ENCODE measurements at places on chromosomes 1 and 21.

DNA sequence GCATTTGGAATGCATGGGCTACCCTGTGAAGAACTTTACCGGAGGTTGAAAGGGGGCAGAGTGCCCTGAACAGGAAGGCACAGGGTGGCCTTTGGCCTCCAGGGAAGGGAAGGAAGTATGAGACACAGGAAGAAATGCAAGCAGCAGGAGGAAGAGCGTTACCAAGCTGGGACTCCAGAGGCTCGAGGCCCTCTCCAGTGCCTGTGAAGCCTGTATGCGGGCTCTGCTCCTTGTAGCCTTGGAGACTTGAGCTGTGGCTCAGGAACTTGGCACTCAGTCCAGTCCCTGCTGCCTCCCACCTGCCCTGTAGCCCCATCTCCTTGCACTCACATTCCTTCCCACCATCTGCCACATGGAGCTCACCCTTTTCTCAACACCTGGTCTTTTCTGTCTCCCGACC is 33.5 kb upstream of the RNF19B start:
- no peak for DNase-seq

GRCh38 chr21:25811186-25811585 is 76.4 kb downstream of the GABPA start:
- no peak for DNase-seq

GRCh38 chr1:182699393-182700350 is 15.3 kb upstream of the RGS8 start:
- no peak for DNase-seq

DNA sequence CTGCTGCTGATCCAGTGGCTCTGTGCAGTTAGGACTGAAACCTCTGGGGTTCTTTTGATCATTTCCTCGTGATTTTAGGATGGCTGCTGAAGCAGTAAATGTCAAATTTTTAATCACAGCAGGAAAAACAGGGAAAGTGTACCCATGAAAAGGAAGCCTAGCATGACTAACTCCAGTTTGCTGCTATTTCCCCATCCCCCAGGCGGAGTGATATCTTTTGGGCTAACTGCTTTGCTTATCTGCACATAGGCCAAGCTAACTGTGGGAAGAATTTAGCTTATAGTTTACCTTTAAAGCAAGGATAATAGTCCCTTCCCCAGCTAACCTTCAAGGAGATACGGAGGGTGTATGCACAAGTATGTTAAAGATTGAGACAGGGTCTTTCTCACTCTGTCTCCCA is 149.8 kb upstream of the TNR start:
- DNase-seq = no peak

DNA sequence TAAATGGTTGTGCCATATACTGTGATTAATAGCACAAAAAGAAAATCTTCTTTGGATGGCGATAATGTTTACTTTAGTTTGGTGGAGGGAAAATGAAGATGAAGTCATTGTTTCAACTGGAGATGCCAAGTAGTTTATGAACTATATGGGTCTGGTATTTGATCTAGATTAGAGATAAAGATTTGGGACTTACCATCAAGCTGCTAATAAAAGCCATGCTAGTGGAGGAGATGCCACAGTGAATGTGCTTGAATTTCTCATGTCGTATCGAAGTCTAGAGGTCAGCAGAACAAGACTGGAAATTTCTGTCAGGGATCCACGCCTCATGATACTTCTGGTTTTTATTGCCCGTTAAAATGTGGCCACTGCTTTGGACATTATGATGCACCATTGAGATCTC is 742.0 kb downstream of the NCAM2 start:
- no peak for DNase-seq

- DNase-seq = no peak
Observed at GRCh38 chr1:4315202-4315601, 339.2 kb upstream of the AJAP1 start.

GRCh38 chr1:207750631-207751305 is 1.1 kb upstream of the CD46 start:
- DNase-seq = no peak

GRCh38 chr21:41861987-41862386 is 17.2 kb downstream of the PRDM15 start:
- DNase-seq = no peak

- DNase-seq = no peak
Observed at GRCh38 chr21:25636727-25637126, 2.3 kb upstream of the JAM2 start.

GRCh38 chr1:161771161-161771560 is 5.0 kb downstream of the ATF6 start:
- no peak for DNase-seq

GRCh38 chr1:44881011-44881632 is 38.1 kb upstream of the PTCH2 start:
- no peak for DNase-seq

GRCh38 chr1:21510885-21511578 is 1.8 kb downstream of the ALPL start:
- DNase-seq = no peak

DNA sequence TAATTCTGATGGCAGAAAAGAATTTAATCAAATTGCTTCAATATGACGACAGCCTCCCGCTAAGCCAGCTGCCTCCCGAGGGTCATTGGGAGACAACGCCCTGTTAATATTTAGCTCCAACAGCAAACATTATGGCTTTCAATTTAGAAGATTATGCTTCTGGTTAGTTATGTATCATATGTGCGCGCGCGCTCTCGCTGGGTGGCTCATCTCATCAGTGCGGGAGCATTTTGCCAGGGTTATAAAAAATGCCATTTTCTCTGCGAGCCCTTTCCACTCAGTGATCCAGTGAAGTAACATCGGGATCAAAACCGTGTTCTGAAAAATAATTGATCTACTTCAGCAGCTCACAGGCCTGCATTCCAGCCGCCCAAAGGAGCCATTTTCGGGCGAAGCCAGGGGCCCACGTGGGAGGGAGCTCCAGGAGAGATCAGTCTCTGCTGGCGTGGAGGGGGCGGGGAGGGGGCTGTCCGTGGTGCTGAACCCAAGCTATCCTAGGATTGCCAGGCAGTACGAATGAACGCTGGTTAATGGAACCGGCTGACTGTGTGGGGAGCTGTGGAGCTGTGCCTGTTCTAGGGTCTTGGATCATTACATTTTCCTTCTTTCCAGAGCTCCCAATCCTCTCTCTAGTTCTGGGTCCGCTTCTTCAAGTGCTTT is 219.1 kb upstream of the ZC3H12A start:
- DNase-seq = no peak

DNA sequence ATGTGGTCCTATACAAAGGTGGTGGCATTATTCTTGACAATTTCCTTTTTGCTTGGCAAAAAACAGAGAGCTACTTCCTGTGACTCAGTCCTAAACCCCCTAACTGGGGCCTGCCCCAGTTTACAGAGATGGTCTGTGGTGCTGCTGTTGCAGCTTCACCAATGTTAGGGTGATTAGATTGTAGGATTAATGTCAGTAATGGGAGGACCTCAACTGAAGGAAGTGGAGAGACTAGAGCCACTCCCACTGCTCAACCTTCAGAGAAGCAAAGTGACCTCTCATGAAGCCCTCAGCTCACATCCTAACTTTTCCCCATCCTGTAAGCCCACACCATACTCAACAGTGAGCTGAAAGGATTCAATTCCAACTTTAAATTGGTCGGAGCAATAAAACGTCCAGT is 3.6 kb downstream of the S100A6 start:
- DNase-seq = no peak

DNA sequence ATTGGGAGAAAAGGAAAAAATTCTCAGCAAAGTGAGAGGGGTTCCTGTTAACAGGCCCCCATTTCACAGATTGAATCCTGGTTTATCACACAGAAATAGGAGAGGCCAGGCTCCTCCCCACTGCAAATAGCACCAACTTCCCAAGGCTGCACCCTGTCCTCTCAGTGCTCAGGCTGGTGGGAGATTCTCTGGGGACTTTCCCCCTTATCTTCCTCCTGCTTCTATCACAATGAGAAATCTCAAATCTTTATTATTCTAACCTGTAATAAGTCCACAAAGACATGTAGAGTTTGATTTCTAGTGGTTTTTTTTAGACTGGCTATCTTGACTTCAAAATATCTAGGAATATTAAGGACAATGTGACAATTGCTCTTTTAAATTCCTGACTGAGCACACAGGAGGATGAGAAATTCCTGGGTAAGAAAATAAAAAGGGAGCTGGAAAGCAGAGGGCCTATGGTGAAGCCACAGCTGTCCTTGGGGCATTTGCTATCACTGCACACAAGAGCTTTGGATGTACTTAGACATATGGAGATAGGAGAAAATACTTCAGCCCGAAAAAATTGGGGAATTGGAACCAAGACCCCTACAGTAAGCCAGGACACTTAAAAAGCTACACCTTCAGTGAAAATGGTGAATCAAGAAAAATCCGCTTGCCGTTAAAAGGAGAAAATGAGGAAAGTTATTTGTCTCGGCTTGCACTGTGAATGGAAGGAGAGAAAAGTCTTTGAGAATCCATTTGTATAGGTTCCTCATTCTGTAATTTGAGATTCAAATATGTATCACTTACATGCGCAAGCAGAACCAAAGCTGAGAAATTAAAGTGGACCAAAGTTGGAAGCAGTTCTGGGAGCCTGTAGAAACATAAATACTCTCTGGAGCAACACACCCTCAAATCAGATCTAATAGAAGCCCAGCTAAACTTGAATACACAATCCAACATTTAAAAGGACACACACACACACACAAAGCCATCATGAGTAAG is 65.9 kb upstream of the C1orf105 start:
- DNase-seq = no peak

DNA sequence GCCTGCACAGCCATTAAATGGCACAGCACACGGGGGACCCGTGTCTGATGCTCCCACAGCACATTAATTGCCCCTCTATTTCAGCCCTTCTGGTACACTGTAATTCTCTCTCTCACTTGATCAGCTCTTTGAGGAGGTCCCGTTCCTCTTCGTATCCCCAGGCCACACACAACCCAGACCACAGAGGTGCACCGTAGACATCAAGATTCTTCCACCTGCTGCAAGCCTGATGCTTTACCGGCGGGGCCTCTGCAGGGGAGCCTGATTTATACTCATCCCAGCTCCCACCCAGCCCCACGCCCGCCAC is 759 bp downstream of the SMYD3 start:
- DNase-seq = no peak

DNA sequence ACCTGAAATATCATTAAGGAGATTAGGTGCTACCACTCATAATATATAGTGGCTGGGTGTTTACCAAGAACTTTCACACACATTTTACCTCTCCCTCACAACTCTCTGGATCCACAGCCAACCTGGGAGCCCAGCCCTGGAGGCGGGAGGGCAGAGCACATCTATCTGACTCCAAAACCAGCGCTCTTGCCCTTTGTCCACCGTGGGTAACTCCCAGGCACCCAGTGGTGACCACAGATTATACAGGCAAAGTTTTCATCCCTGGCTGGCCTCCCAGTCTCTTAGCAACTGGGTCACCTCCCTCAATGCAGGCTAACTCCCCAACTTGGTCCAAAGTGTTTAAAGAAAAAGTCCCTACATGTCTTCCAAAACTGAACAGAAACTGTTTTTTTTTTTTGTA is 2.4 kb downstream of the PAQR7 start:
- no peak for DNase-seq

GRCh38 chr1:172641492-172641891 is 17.4 kb upstream of the FASLG start:
- no peak for DNase-seq

DNA sequence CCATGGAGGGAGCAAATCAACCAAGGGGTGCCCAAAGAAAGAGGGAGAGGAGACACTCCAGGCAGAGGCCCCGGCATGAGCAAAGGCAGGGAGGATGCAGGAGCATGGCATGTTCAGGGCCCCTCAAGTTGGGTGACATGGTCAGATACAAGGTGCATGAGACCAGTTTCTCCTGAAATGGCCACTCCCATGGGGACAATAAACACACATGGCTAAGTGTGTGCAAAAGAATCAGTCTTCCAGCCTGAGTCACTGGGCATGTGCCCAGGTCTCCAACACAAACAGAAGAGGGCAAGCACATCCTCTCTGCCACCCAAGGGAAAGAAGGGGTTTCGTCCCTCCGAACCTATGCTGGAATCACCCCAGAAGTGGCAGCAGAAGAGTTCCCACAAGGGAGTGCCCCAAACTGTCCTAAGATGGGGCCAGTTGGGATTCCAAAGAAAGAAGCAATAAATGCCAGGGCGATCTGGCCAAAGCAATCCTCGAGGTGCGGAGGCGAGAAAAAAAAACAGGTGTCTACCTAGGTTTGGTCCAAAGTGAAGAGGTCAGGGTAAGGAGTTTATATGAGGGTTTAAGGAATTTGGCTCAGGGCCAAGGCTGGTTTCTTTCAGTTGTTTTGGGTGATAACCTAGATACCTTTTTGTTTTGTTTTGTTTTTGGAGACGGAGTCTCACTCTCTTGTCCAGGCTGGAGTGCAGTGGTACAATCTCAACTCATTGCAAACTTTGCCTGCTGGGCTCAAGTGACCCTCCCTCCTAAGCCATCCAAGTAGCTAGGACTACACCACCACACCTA is 13.2 kb downstream of the CASP9 start:
- DNase-seq = no peak

DNA sequence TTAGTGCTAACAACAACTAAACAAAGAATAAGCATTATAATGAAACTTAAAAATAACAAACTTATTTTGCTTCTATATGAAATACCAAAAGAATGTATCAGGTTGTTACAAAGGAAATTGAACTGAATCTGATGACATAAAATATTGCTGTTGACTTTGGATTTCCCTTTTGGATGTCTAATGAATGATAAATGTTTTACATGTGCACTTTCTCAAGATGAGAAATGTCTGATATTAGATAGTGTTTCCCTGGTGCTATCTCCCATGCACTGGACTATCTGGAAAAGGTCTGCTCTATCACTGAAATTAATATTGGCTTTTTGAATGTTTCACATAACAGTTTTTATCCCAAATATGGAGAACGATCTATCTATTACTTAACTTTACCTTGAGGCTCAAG is 179.9 kb downstream of the HMCN1 start:
- DNase-seq = no peak

- DNase-seq = no peak
Observed at GRCh38 chr1:25148673-25149300, 83.5 kb downstream of the SYF2 start.

DNA sequence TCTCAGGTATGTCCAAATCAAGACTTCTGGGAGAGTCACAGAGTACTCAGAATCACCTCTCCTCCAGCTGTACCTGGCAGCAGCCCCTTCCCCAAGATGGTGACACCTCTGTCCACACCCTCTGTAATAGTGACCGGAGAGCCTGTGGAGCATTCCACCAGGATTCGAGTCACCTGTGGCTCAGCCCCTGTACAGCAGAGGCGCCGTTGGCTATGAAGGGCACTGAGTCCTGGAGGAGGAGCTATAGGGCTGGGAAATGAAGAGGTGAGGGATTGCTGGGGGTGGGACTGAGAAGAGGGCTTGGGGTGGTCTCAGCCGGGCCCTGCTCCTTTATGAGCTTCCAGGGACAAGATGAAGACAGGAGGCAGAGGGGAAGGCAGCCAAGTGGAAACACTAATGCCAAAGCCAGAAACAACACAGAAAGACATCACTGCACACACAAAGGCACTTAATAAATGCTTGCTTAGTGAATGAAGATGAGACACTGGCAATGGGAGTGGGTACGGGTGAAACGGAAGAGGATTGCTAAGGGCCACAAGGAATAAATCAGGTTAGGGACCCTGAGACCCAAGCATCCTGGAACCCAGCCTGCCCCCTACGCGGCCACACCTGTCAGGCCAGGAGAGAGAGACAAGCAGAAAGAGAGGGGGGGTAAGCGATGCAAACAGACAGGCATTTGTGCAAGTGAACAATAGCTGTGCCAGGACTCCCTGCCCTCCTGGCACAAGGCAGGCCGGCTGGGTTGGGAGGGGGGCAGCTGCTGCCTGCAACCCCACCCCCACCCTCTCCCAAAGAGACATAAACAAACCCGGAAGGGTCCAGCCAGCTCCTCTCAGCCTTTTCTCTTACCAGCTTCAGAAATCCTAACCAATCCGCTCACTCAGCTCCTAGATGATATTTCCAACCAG is 3.9 kb downstream of the ARHGEF2 start:
- DNase-seq = no peak

Measured in activated T-helper 1 cell treated with anti-CD3 and anti-CD28 coated beads, Interleukin-2, amount 50 U/mL, for 16 hours (primary cell).